ENCODE measurements at places on chromosomes 7 and 10.

GRCh38 chr10:97132273-97132672 lies 53.5 kb downstream of the SLIT1 start:
- no peak for DNase-seq

- DNase-seq, result no peak
Measured at GRCh38 chr7:114649689-114650088, 235.1 kb downstream of the FOXP2 start.

GRCh38 chr10:43680035-43680434 lies 31.4 kb upstream of the ZNF32 start:
- DNase-seq, result no peak

DNA sequence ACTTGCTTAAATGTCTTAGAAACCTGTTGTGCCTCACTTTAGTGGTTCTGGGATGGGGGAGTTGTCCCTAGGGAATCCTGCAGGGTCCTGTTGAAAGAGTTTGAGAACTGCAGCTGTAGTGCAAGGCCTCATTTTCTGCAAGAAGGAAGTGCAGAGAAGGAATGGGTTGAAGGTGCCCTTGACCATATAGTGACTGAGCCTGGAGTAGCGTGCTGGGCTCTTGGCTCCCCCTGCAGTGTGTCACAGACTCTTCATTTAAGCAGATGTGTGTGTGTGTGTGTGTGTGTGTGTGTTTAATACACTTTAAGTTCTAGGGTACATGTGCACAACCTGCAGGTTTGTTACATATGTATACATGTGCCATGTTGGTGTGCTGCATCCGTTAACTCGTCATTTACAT lies 92.2 kb downstream of the GRK5 start:
- DNase-seq, result no peak

DNA sequence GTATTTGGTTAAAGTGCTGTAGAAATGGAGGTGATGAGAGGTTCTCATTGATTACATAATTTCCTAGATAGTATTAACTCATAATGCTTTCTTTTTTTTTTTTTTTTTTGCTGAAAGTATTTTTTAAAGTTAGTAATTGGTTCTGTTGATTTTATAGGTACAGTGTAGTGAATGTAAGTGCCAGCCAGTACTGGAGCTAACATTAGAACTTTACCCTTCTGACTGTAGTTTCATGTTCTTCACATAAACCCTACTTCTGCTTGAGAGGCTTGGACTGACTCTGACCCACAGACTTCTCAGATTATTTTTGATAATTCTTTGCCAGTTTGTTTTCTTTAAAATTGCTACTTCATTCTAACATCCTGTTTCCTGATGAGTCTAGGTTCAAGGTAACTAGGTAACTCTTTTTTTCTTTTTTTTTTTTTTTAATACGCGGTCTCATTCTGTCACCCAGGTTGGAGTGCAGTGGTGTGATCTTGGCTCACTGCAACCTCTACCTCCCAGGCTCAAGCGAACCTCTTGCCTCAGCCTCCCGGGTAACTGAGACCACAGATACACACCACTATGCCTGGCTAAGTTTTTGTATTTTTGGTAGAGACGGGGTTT lies 92.2 kb upstream of the OIT3 start:
- no peak for DNase-seq

GRCh38 chr10:34470307-34470706 lies 344.8 kb downstream of the PARD3 start:
- no peak for DNase-seq

DNA sequence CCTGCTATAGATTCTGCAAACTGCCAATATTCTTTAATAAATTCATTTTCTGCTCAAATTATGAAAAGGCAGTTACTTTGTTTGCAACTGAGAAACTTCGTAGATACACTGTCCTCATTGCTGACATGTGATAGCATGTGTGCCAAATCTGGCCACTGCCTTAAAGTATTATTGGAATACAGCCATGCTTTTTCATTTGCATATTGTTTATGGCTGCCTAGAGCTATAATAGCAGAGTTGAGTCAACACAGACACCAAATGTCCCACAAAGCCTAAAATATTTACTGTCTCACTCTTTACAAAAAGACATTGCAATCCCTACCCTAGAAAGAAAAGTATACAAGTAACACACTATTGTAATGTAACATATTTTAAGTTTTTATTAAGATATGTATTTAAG lies 647.4 kb downstream of the XPNPEP1 start:
- DNase-seq, result no peak

- no peak for DNase-seq
Measured at GRCh38 chr10:33808475-33808874, 474.0 kb upstream of the NRP1 start.

DNA sequence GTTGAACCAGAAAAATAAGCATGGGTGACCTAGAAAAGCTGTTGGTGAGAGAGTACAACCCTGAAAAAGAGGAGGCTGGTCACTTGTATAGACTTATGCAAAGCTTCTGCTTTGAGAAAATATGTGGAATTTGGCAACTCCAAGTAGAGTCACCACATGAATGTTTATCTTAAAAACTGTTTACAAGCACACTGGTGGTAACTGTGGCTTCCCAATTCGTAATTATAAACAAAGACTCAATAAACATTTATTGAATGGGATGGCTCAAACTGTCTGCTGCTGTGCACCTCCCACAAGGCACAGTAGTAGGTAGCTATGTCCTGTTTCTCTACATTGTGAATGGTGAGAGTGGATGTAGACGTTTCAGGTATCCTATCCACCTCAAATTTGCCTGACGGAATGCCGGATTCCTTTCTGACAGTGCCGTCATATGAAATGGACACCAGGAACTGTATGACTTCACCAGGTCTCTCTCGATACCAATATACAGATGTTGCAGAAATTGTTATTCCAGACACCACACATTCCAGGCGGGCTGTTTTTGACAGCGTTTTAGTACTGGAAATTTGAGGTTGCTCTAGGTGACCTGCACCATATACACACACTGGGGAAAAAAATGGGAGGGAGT lies 43.4 kb upstream of the TARP start:
- no peak for DNase-seq

DNA sequence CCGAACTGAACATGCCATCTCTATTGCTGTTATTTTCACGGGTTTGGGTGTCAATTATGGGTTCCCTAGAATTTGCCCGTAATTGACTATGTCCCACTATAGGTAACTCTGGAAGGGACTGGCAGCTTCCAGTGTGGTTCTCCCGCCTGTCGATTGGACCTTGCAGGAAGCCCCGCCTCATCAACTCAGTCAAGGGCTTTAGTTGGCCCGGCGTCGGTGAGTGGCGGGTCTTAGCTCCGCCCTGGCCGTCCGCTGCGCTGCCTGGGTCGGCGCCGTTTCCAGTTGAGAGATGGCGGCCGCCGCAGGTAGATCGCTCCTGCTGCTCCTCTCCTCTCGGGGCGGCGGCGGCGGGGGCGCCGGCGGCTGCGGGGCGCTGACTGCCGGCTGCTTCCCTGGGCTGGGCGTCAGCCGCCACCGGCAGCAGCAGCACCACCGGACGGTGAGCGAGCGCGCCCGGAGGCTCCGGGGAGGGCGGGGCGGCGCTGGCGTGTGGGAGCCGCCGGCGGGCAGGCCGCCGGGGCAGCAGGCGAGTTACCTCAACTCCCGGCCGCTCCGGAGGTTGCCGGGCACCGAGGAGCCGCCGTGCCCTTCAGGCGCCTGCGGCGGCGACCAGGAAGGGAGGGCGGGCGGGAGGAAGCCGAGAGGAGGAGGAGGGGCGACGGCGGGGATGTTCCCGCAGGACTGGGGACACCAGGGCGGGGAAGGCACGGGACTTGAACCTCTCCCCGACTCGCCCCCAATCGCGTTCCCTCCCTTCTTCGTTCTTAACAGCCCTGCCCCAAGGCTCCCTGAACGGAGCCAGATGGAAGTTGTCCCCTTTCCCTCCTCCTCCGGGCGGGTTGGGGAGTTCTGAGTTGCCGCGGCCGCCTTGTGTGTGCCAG lies at the start of gene MCU:
Gene MCU (plus strand): TSS at position 281 of the 881 bp plus-strand sequence. CDS start 9 bp downstream, at position 290.
- DNase-seq, result peak; percentile 91

GRCh38 chr7:138029941-138030340 lies 28.1 kb upstream of the CREB3L2 start:
- DNase-seq, result no peak

GRCh38 chr7:66013938-66014337 lies 31.9 kb upstream of the GUSB start:
- no peak for DNase-seq

Measured in KG1 (cell line).